ENCODE measurements at places on chromosomes 4 and X.

- DNase-seq, result no peak
Observed at GRCh38 chr4:79982601-79983322, 90.3 kb downstream of the ANTXR2 start.

DNA sequence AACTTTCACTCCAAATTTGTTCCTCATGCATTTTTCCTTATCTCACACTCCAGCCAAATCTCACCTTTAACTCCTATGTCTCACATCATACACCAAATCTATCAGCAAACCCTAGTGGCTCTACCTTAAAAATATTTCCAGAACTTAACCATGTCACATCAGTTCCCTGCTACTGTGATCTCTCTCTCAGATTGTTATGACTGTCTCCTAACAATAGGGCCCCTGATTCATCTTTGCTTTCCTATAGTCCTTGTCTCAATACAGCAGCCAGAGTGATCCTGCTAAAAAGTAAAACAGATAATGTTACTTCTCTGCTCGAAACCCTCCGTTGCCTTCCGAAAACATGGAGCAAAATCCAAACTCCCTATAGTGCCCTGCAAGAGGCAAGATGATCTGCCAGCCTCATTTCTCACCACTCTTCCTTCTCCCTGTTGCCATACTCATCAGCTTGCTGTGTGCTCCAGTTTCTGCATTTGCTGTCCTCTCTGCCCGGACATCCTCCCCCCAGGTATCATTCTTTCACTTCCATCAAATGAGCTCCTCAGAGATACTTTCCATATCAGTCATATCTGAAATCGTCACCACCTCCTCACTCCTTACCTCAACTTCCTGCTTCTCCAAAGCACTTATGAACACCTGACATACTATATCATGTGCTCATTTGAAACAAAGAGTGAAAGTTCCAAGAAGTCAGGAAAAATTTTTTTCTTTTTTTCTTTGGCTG is 293.4 kb upstream of the NR3C2 start:
- no peak for DNase-seq

- DNase-seq, result no peak
Observed at GRCh38 chr4:43757147-43757546, 691.5 kb downstream of the KCTD8 start.

DNA sequence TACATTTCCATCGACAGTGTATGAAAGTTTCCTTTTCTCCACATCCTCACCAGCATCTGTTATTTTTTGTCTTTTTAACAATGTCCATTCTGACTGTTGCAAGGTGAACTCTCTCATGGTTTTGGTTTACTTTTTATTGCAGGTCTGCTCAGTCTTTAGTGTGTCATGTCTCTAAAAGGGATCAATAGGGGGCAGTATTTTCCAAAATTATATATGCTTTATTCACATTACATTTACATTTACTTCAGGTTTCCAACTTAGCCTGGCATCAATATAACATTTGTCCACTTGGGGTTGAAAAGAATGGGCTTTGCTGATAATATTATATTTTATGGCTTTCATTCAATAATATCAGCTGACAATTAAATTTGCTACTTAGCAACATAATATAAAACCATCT is 265.0 kb upstream of the SLITRK2 start:
- no peak for DNase-seq

DNA sequence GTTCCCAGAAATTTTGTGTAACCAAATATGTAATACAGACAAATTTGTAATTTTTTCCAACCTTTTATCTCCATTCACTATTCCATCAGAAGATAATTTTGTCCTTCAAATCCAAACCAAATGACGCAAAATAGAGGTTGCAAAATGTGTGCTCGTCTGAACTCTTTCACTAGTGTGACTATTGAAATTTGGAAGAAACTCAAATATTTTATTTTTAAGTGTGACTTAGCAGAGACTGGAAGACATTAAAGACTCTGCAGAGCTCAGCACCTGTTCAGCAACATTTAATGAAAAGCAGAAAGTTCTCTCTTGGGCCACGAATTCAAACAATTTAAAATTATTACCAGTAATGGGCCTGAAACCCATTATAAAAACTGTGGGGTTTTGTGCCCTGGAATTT is 30.0 kb upstream of the APELA start:
- no peak for DNase-seq

DNA sequence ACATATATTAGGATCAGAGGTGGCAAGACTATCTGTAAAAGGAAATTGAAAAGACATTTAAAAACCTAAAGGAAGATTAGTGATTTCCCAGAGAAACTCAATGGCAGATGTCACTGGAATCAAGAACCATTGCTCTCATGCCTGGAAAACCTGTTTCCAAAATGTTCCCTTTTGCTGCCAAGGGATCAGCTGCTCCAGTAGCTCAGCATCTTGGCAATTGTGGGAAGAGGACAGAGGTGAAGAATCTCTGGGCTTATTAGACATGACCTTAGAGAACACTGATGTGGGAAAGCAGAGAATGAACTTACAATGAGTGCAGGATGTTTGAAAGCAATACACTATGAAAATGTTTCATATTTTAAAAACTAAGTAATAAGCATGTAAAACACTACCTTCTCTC is 98.3 kb downstream of the SHROOM3 start:
- DNase-seq, result no peak

GRCh38 chrX:103431316-103431715 is 55.0 kb downstream of the BEX3 start:
- no peak for DNase-seq

DNA sequence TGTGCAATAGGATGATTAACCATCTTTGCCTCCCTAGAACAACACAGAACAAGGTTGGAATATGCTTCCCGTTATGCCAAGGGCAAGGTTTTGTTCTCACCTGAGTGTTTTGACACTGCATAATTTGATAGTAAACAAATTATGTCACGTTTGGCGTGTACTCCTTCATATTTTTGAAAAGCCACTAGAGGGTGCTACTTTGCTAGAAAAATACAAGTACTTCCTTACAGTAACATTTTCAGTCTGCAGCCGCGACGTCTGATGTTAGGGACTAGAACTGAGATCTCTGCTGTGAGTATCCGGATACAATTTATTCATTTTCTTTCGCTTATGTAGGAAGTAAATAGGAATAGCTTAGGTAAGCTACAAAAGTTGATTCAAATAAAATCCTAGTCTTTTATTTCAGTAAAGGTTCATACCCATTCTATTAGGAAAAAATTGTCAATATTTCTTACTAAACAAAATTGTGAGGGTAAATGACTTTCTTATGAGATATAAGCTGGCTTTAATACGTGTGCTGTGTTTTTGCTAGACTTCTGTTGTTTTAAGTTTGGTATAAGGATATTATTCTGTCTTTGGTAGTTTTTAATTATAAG is 181.1 kb upstream of the WDFY3 start:
- DNase-seq, result peak; percentile 72

DNA sequence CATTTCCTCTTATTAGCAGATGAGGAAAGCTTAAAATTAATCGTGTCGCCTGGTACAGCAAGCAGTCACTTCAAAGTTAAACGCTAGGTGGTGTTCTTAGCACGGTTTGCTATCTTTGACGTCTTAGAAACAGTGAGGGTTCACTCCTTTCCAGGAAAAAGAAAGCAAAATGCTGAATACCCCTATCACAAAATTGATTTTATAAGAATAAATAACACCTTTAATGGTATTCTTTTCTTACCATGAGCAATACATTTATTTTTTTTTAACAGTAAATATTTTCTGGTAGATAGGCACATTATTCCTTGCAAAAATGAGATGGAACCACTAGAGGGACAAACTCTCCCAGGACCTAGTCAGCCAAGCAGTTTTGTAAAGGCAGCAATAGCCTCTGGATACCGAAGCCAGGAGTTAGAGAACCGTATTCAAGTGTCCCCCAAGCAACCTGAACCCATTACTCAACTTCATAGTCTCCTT is 153.9 kb downstream of the KDR start:
- DNase-seq, result peak; percentile 81

DNA sequence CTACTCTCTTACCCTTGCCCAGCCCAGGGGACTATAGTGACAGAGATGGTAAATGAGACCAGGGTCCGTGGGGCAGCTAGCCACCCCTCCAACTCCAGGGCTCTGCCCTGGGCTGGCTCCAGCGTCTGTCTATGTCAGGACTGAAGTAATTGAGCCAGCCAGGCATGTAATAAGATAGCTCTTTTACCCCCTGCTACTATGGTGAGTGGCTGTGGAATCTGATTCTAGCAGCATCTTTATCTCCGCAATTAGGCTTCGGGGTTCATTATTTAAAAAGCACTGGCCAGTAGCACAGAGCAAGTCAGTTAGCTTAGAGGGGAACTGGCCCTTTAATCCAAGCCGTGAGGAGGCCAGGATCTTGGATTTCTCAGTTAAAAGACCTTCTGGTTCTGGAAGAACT is 123.3 kb upstream of the RAI2 start:
- DNase-seq, result no peak

DNA sequence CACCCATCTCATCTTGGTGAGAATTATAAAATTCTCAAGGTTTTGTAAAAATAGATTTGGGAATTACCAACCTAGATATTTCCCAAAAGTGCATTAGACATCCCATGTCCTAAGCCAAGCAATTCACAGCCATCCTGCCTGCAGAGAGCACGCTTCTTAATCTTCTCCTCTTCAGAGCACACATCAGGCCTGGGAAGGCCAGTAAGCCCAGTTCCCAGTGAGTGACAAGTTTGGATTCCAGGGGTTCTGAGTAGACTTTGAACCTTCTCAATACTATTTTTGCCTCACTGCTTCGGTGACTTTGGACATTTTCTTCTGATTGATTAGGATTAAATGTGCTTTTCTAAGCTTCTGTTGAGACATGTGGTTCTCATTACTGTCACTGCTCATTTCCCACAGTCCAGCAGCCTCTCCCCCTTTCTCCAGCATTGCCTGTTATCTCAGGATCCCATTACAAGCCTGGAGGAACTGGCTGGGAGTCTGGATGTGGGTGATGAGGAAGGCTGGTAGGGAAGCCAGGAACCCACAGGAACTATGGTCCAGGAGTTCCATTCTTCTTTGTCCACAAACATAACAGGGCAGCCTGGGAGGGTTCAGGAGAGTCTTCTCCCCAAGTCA is 56.4 kb upstream of the TMEM150C start:
- no peak for DNase-seq

DNA sequence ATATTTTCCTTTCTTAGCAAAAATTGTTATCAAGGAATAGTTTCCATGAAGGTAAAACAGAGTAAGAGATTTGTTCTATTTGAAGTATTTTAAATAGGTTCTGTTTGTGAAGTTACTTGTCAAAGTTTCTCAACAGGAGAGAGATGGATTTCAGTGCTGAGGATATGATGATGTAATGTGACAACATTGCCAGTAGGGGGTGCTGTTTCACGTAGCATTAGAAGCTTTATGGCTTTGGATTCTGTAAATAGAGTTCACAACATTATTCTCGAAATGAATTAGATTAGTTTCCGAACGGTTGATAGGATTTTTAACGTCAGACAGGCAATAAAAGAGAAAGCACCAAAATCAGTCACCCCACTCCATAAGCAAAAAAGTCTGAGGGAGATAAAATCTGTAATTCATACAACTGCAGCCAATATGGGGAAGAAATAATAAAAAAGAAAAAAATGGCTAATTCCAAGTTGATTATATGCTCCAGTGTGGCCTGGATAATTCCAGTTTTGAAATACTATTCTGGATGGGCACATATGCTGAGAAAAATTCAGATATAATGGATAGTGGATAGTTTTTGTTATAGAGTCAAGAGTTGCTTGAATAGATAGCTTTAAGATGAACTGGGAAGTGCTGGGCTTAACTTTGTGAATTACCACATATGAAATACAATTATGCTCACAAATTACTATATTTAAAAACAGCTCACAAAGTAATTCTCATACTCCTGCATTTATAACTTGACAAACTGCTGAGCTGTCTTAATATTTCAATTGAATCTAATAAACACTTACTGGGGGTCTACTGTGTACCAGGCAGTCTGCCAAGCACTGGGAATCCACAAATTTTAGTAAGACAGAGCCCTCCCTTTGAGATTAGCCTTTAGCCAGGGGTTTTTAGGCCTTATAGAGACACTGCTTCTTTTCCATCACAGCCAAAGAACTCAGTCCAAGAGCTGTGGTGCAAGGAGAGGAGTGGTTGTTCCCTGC is 109.1 kb downstream of the GPAT3 start:
- DNase-seq, result peak; percentile 77

DNA sequence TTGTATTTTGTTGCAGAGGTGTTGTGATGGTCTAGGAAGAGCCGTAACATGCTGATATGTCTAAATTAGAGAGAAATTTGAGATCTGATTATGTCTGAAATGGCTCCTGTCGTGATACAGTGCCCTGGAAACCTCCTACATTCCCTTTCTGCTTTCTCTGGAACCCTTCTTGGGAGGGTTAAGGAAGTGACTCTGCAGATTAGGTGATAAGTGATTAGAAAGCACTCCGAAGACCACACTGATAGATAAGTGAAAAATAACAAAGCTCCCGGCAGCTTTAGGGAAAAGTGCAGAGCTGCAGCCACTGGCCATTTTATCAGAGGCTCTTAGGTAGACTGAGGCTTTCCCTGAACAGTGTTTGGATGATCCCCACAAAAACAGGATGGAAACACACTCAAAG is 110.6 kb downstream of the MGST2 start:
- DNase-seq, result no peak

DNA sequence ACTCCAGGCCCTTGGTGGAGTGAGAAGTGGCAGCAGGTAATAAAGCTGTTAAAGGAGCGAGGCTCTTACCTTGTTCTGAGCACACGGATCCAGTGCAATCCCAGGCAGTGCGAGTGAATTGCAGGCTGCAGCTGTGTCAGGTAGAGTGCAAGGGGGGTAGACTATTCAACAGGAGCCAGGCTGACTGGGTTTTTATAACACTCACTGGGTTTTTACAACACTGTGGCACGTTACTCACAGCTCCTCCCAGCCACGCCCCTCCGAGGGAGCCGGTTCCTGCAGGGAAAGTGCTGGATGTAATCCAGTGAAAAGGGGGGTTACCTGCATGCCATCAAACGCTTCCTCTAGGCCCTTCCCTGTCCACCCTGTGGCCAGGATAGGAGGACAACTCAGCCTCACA is 358 bp downstream of the FGFBP1 start:
- DNase-seq, result no peak

- no peak for DNase-seq
Observed at GRCh38 chrX:144219035-144219434, 335.2 kb downstream of the UBE2NL start.

DNA sequence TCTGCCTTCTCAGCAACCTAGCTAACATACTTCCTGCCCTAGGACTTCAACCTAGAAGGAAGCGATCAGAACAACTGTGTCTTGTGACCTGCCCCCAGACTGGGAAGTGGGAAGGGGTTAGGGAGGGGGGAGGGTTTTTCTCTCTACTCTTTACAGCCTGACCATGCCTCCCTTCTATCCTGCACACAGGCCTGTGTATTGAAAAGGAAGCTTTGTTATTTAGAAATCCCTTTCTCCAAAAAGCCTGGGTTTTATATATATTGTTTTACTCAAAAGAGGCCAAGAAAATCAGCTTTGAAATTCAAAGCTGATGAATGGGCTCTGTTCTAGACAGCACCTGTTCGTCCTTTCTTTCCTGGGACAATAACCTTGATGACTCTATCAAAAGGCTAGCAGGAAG is 35.2 kb upstream of the SMS start:
- DNase-seq, result no peak

- DNase-seq, result no peak
Observed at GRCh38 chr4:87196927-87197326, 23.5 kb downstream of the KLHL8 start.

Data from common myeloid progenitor, CD34-positive (primary cell).